ENCODE measurements at places on chromosomes 6 and 20.

DNA sequence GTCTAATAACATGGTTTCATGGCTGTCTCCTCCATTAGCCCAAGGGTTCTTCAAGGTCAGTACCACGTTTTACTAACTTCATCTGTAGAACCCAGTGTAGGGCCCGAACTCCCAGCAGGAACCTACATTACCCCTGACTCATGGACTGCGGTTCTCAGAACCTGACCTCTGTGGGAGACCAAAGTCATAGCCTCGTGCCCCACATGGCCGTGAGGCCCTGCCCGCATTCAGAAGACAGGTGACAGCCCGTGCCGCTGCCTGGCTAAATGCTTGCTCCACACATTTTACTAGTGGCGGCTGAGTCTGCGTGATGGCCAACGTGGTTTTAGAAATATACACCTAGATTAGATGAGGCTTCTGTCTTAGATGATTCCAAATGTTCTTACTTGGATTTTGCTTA lies 94.9 kb downstream of the CDH4 start:
- no peak for DNase-seq

- no peak for DNase-seq
These were observed 40.9 kb upstream of the GCM1 start for GRCh38 chr6:53189554-53189953.

- DNase-seq: no peak
These were observed 38.0 kb downstream of the PKHD1 start for GRCh38 chr6:52049252-52050050.

DNA sequence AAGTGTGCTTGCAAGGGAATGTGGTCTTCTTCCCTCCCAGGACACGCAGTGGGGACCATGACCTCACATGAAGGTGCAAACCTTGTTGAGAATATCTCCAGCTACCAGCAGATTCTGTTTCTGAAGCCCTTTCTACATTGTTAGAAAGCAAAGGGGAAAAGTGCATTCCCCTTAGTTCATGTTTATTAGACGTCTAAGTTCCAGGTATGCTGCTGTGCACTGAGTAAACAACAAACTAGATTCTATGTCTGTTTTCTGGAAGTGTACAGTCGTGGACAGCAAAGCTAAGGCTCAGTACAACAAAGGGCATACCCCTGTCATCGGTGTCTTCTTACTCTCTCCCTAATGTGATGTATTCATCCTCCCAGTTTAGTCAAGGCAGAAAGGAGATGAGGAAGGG lies 178.5 kb downstream of the KIF16B start:
- DNase-seq: no peak

DNA sequence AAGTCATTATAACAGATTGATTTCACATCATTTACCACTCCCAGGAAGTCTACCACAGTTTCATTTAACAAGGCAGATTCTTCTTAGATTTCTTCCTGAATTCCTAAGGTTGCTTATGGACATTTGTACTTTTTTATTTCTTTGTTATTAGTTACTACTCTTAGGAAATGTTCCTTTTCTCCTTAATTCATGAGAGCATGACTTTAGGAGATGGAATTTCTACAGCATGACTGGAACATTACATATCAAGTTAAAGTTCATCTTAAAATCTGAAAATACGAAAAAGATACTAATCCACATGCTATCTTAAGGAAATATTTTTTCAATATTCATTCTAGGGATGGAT lies 22.3 kb downstream of the CNKSR3 start:
- DNase-seq: no peak

Measured in stimulated activated CD4-positive, alpha-beta T cell treated with anti-CD3 and anti-CD28 coated beads, TNF-alpha, amount 100 ng/mL, for 1 hour (primary cell).